ENCODE measurements at places on chromosomes 12 and 14.
A peak's percentile ranks its signal among the peaks of the same experiment; 100 is the strongest.

GRCh38 chr12:114955414-114956014 lies 271.5 kb upstream of the TBX3 start:
- peak; percentile 43 for DNase-seq

- DNase-seq, result no peak
Observed at GRCh38 chr12:48183876-48184548, 568 bp downstream of the CCDC184 start.

DNA sequence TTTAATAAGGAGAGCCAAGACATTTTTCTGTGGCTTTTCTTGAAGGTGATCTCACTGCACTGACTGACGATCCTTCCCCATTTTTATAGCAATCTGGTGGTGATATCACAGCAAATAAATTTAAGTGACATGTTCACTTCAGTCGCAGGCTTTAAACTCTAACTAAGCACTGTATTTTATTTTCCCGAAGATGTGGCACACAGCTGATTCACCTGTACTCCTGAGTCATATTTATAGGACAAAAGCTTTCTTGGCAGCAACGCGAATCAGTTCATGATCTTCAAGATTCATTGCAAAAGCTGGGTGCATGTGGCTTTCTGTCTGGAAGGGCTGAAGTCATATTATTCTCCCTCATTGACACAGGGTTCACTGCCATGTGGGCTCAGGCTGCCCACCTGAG lies 79.8 kb upstream of the TUNAR start:
- DNase-seq, result no peak

GRCh38 chr12:122203301-122204166 lies at the start of gene B3GNT4:
Gene B3GNT4, plus strand, starts transcription at chr12:122203709. Its CDS starts 910 bp downstream, at chr12:122204619.
- peak; percentile 49 for DNase-seq

- DNase-seq, result no peak
Observed at GRCh38 chr12:42552822-42553221, 36.7 kb downstream of the PRICKLE1 start.

GRCh38 chr12:57215668-57216013 lies 953 bp upstream of the NXPH4 start:
- no peak for DNase-seq

DNA sequence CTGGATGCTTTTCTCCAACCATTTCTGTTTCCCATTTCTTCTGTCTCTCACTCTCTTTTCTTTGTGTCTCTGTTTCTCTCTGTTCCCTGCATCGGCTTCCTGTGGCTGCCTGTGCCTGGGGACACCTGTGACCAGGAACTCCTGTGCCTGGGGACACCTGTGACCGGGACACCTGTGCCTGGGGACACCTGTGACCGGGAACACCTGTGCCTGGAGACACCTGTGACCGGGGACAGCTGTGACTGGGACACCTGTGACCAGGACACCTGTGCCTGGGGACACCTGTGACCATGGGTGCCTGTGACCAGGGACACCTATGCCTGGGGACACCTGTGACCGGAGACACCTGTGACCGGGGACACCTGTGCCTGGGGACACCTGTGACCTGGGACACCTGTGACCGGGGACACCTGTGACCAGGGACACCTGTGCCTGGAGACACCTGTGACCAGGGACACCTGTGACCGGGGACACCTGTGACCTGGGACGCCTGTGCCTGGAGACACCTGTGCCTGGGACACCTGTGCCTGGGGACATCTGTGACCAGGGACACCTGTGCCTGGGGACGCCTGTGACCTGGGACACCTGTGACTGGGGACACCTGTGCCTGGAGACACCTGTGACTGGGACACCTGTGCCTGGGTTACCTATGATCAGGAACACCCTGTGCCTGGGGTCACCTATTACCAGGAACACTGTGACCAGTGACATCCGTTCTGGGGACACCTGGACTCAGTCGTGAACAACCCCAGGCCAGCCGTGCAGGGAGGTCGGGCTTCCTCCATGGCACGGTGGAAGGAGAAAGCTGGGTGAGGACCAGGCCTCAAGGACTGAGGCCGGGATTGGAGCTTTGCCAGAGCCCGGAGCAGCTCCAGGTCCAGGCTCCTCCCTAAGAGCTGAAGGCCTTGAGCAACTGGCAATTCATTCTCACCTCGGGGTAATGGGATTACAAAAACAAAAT lies 23.4 kb upstream of the FBRSL1 start:
- DNase-seq, result peak; percentile 22

- no peak for DNase-seq
Observed at GRCh38 chr14:50814161-50814560, 16.8 kb downstream of the NIN start.

DNA sequence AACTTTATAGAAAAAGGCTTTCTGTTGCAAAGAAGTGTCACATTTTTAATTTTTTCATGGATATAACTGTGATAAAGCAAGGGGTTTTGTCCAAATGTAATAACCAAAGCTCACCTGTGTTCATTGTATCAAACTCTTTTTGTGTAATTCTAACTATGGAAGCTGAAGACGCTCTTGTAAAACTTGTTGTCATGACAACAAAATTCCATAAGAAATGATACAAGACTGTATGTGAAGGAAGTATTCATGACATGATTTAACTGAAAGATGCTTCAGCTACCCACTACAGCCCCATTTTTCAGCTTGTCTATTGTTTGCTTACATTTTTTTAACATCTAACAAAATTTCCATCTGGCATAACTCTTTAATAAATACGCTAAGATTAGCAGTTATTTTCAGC lies 360.9 kb downstream of the KCNH5 start:
- DNase-seq, result no peak

GRCh38 chr12:105948331-105948730 lies 190.4 kb downstream of the NUAK1 start:
- peak; percentile 35 for DNase-seq

DNA sequence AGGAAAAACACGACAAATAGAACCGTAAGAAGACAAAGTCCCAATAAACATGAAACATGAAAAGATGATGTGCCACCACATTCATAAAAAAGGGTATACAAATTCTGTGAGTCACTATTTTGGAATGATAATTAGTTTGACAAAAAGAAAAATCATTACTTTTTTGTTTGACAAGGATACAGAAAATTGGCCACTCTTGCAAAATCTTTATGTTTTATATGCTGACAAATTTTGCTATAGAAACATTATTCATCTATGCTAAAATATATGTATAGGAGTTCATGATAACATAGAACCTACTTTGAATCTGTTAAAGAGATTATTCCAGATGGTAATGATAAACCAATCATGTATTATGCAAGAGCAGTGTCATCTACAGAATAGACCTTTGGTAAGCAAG lies 1201.0 kb downstream of the FSCB start:
- no peak for DNase-seq

DNA sequence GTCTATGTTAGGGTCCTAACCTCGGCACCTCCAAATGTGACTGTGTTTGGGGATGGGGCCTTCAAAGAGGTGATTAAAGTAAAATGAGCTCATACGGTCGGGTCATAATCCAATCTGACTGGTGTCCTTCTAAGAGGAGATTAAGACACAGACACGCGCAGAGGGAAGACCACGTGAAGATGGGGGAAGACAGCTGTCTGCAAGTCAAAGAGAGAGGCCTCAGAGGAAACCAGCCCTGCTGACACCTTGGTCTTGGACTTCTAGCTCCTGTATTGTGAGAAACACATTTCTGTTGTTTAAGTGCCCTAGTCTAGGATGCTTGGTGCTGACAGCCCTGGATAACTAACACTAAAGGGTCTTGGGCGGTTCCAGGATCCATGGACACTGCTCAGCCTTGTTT lies 109.6 kb downstream of the DICER1 start:
- no peak for DNase-seq

All from fibroblast of pulmonary artery (primary cell).